NCI-H2081 (cell line): ENCODE measurements at places on chromosomes 13 and 19.
A peak's percentile ranks its signal among the peaks of the same experiment; 100 is the strongest.

- DNase-seq = no peak
These were observed 590.2 kb upstream of the SPRY2 start for GRCh38 chr13:80931118-80931517.

- DNase-seq = no peak
These were observed 14.5 kb downstream of the IPO5 start for GRCh38 chr13:97967948-97968347.

DNA sequence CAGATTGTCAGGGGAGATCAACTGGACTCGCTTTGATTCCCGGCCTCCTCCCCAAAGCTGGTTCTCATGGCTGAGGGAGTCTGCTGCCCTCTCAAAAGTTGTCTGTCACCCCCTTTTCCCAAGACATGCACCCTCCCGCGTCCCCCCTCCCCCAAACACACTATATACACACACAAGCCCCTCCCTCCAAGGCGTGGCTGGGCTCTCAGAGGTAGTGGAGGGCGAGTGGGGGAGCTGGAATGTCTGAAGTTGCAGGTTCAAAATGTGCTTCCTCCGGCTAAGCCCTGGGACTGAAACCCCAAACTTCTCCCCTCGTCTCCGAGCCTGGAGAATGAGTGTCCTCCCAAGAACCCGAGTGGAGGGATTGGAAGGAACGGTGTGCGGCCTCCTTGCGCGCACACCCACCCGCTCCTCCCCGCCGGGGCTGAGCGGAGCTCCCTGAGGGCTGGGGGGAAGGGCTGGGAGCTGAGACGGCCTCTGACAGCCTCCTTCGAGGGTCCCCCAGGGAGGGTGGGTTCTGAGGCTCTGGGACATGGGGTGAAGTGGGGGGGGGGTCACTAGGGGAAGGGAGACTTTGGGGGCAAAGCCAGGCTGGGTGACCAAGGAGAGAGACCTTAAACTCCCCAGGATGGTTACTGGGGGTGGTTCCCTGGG is 9.9 kb upstream of the MEIS3 start:
- no peak for DNase-seq

- DNase-seq = no peak
These were observed 283.0 kb downstream of the DNAJC15 start for GRCh38 chr13:43306372-43306771.

DNA sequence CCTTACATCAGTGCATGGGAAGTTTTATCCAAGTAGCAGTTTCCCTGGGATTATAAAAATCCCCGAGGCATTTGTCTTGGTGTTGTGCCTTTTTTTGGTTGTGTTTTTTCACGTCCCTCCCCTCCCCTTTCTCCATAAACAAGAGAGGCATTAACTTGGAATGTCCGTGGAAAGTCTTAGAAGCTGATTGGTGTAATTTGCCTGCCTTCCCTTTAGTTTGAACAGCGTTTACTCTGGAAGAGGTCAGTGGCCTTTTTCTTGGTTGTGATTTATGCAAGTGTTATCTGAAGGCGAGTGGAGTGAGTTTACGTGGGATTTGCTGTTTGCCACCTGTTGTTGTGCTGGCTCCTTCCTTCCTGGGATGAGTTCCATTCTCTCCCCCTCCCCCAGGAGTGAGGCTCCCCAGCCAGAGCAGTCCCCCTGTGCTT is 7.2 kb downstream of the ACTN4 start:
- DNase-seq = no peak

GRCh38 chr13:69124996-69125395 is 982.6 kb upstream of the ATXN8OS start:
- no peak for DNase-seq

- DNase-seq = no peak
These were observed 4.7 kb upstream of the IRS2 start for GRCh38 chr13:109790942-109791605.

GRCh38 chr13:66830940-66831716 is 399.0 kb downstream of the PCDH9 start:
- no peak for DNase-seq

GRCh38 chr13:83937579-83937978 is 55.3 kb upstream of the SLITRK1 start:
- no peak for DNase-seq

GRCh38 chr13:22061371-22061805 is 390.5 kb downstream of the FGF9 start:
- DNase-seq = peak; percentile 89

- no peak for DNase-seq
These were observed 1.2 kb upstream of the CCDC124 start for GRCh38 chr19:17931532-17932191.

- no peak for DNase-seq
These were observed 11.1 kb downstream of the ZC3H13 start for GRCh38 chr13:46041419-46041839.

DNA sequence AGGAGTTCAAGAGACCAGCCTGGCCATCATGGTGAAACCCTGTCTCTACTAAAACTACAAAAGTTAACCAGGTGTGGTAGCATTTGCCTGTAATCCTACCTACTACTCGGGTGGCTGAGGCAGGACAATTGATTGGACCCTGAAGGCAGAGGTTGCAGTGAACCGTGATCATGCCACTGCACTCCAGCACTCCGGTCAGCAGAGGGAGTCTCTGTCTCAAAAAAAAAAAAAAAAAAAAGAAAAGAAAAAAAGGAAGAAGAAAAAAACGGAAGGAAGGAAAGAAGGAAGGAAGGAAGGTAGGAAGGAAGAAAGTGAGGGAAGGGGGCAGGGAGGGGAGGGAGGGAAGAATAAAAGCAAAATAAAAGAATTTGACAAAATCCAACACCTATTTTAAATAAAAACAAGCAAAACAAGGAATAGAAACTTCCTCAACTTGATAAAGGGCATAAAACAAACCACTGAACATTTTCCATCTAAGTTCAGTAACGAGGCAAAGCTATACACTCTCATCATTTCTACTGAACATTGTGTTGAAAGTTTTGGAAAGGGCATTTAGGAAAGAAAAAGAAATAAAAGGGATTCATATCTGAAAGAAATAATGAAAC is 411.6 kb upstream of the SLITRK5 start:
- no peak for DNase-seq

DNA sequence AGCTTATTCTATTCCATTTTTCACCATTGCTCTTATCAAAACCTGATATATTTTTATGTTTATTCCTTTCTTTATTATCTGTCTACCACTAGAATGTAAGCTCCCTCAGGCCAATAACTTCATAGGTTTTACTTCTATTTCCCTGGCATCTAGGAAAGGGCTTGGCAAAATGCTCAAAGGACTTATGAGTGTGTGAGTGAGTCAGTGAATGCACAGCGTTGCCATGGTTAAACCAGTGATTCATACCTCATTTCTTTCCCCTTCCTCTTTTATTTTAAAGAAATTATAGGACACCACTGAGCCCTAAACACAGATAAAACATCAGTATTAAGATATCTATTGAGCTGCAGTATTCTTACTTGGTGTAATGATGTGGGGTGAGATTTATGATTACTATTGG is 162.1 kb downstream of the GPC6 start:
- no peak for DNase-seq

- no peak for DNase-seq
These were observed 506 bp upstream of the GAS6 start for GRCh38 chr13:113864273-113864890.

- DNase-seq = no peak
These were observed 19.7 kb upstream of the SYCN start for GRCh38 chr19:39223703-39224279.
